ENCODE measurements at places on chromosomes 12 and 14. TPM values are rescaled to one million over a fixed set of nuclear protein-coding genes. Genes with fewer than 3 reads are reported as not detected.

Gene RD3L
- total RNA-seq: not detected

Gene TAS2R8
- not detected for total RNA-seq

- no peak for DNase-seq
- H3K27ac ChIP-seq: no peak overlapping the region
- H3K4me3 ChIP-seq: no peak overlapping the region
- no peaks in the 10 kb centered on the region for H3K27me3 ChIP-seq
Observed at GRCh38 chr12:131119936-131120335, 166.2 kb downstream of the ADGRD1 start.

DNA sequence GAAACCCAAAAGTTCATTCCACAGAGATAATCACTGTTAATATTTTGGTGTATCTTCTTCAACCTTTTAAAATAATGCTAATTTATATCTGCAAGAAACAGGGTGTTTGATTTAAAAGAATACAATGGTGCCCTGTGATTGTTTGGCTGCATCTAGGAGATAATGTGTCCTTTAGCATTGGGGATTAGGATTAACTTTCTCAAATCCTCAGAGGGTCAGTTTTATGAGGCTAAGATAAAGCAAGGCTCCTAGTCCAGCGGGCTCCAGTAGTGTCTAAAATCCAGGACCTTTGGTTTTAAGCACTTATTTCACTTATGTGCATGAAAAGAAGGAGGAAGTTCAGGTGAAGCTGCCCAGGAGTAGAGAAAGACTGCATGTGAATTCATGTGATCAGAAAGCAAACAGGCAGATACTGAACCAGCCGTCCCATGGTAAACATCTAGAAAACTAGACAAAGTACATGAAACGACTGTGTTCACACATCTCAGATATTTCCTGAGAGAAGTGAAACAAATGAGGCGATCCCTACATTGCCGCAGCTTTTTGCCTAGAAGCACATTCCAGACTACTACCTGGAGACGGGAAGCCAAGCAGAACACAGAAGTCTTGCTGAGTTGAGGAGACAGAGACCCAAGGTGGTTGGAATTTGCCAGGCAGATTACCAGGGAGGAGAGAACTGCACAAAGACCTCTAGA is 129.1 kb upstream of the MAX start:
- peak overlapping the region; percentile 29 for H3K27ac ChIP-seq
- peaks cover 55% of the 10 kb centered on the region for H3K4me1 ChIP-seq
- no peak for DNase-seq
- H3K4me3 ChIP-seq: no peak overlapping the region
- H3K27me3 ChIP-seq: no peaks in the 10 kb centered on the region
- H3K36me3 ChIP-seq: no peaks in the 10 kb centered on the region

GRCh38 chr14:55733599-55733998 is 153.6 kb downstream of the KTN1 start:
- no peak overlapping the region for H3K4me3 ChIP-seq
- H3K27ac ChIP-seq: no peak overlapping the region
- no peak for DNase-seq
- H3K36me3 ChIP-seq: no peaks in the 10 kb centered on the region
- H3K27me3 ChIP-seq: no peaks in the 10 kb centered on the region

GRCh38 chr12:68579254-68579653 is 31.4 kb upstream of the RAP1B start:
- no peak for DNase-seq
- H3K4me1 ChIP-seq: no peaks in the 10 kb centered on the region
- no peak overlapping the region for H3K4me3 ChIP-seq
- H3K27me3 ChIP-seq: no peaks in the 10 kb centered on the region
- no peak overlapping the region for H3K27ac ChIP-seq

DNA sequence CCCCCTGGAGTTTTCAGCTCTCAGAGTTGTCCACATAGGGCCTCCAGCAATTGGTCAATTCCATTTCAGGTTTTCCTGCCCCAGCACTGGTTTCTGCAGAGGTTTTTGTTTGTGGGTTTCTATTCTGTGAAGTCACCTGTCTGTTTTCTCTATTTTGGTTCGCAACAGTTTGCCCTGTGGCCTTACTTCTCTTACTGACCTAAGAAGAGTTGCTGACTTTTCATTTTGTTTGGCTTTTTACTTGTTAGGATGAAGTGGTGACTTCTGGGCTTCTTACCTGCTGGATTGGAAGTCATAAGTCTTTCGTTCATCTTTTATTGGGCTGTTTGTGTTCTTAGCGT is 196.4 kb upstream of the PARP11 start:
- no peaks in the 10 kb centered on the region for H3K4me1 ChIP-seq
- DNase-seq: no peak
- no peak overlapping the region for H3K4me3 ChIP-seq
- no peaks in the 10 kb centered on the region for H3K36me3 ChIP-seq

DNA sequence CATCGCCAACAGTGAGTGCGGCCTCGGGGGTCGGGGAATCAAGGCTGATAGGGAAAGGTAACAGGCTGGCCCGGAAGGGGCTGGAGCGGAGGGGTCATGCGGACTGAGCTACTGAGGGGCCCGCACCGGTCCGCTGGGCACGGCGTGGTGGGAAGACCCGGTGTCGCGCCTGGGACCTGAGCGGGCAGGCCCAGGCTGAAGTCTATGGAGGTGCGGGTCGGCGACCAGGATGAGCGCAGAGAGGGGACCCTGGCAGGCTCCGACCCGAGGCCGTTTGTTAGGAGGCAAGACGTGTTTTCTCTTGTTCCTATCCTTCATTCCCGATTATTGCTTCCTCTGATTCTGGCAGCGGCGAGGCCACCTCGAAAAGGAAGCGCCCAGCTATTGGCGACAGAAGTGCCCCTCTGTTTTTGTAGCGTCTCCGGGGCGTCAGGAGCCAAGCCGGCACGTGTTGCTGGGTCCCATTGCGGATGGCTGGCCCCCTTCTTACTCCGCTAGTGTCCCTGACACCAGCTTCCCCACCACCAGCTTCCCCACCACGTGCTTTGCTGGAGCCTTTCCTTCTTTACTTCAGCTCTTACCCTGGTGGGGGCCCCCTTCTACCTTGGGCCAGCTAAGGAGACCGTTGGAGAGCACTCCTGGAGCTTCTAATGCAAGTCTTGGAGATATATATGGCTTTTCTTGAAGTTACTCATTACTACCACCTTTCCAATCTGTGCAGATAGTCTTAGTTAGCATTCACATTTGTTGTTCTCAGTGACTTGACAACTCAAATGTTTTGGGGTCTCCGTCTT is 653 bp downstream of the PA2G4 start:
- peak overlapping the region; percentile 81 for H3K4me3 ChIP-seq
- no peaks in the 10 kb centered on the region for H3K27me3 ChIP-seq
- DNase-seq: peak; percentile 23
- H3K36me3 ChIP-seq: no peaks in the 10 kb centered on the region
- H3K4me1 ChIP-seq: peaks cover 24% of the 10 kb centered on the region
- peak overlapping the region; percentile 82 for H3K27ac ChIP-seq

DNA sequence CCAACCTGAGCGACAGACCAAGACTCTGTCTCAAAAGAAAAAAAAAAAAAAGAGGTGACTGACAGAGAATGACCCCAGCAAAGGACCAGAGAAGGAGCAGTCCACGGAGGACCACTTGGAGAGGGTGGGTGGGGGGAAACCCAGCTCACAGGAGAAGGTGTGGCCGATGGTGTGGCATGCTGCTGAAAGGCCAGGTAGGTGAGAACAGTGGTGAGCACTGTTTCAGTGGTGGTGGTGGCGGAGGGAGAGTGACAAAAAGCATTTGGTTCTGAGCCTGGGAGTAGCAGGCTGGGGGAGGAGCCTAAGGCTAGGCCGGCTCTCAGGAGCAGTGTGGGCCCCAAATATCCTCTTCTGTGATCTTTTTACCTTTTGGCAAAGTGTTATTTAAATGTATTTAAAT is 63.8 kb downstream of the IRF2BPL start:
- H3K27me3 ChIP-seq: no peaks in the 10 kb centered on the region
- no peak overlapping the region for H3K4me3 ChIP-seq
- DNase-seq: no peak
- H3K4me1 ChIP-seq: peaks cover 28% of the 10 kb centered on the region

GRCh38 chr12:70101064-70101463 is 142.2 kb upstream of the CNOT2 start:
- no peaks in the 10 kb centered on the region for H3K4me1 ChIP-seq
- no peak overlapping the region for H3K27ac ChIP-seq
- no peaks in the 10 kb centered on the region for H3K27me3 ChIP-seq
- no peak for DNase-seq
